SHP77 treated with DMSO at 0.1 percent for 48 hours (cell line): ENCODE measurements at places on chromosomes 2 and 18.

GRCh38 chr2:216147172-216148131, 38.3 kb downstream of the XRCC5 start:
- DNase-seq = no peak

- DNase-seq = no peak
Measured at GRCh38 chr2:23495661-23496114, 110.7 kb downstream of the KLHL29 start.

GRCh38 chr18:50518787-50519546, 40.9 kb upstream of the MAPK4 start:
- no peak for DNase-seq

DNA sequence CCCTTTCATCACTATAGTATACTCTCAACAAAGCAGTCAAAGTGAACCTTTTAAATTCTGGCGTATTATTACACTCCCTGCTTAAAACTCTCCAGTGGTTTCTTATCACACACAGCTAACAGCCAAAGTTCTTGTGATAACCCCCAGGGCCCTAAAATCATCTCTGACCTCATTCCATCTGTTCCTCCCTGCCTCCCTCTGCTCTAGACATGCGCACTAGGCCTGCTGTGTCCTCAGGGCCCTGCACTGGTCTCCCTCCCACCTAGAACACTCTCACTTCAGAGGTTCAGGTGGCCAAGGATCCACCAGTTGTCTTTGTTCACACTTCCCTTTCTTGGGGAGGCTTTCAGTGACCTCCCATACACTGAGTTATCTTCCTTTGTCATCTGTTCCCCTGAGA, 603.4 kb downstream of the DSC3 start:
- DNase-seq = no peak

DNA sequence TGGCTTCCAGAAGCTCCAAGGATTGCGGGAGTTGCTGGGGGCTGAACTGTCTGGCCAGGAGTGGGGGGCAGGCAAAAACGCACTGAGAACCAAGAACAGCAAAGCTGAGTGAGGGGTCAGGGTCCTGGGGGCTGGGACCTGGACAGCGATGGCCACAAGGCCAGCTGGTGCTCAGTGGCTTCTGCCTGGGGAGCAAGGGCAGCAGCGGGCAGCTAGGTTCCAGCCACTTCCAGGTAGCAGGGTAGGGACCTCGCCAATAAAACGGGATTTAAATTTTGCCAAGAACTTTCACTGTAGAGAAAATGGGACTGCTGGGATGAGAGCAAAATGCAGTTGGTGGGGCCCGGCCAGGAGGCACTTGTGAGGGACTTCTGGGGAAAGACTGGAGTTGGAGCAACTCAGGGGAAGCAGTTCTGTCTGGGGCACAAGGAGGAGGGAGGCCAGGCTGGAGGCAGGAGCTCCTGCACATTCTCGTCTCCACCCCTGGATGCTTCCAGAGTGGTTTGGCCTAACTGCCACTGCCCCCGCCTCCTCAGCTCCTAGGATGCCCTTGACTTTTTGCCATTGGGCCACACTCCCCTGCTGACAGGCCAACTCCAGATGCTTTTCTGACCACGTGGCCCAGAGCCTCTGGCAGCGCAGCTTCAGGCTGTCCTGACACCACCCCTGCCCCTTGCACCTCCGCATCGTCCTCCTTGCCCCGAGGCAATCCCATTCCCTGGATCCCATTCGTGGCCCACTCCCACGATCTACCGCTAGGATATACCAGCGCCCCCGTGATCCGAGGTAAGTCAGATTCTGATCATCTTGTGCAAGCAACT, 5.5 kb upstream of the CCDC74A start:
- no peak for DNase-seq

GRCh38 chr2:36357847-36358659, 2.5 kb downstream of the CRIM1 start:
- no peak for DNase-seq

DNA sequence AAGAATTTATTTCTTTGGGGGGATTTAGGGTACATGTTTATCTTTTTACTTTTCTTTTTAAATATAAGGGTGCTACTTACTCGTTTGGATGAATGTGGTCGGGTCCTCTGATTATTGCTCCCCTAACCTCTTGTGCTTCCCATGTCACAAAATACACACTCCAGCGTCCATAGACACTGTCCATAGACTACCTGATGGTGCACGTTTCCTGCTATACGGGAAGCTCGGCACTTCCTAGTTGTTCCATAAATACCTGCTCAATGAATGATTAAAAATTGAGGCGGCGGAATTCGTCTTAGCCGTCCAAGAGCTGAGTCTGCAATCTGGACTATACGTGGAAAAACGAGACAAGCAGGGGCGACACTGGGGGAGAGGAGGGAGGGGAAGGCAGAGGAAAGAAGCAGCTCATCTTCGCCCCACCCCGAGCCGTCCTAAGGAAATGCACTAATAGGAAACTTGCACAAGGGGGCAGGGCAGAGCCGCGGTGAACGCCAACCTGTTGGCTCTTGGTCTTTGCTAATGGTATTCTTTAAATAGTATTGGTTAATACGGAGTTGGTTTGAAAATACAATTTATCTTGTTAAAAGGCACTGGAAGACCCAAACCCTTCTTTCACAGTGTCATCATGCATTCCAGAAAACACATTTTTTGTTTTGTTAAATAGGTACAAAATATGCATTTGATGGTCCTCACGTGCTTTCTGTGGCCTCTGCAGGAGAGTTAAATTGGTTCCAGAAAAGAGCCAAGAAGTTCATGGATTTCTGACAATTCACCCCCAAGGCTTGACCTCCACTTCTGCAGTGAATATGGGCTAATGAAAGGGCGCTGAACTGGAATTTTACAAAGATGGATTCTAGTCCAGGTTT, 73.0 kb upstream of the KCTD1 start:
- DNase-seq = no peak

DNA sequence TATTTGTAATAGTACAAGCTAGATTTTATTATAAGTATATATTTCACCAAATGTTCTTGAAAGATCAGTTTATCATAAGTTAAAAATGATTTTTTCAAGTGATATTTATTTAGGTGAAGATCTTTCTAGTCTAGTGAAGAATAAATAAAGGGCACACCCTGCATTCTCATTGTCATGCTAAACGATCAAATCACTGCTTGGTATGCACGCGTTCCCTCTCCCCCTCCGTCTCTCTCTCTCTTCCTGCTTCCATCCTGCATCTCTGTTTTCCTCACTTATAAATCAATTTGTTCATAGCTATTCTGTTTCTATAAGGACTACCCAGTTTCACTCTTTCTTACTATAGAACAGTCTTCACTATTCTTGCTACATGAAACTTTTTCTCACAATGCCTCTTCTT, 1067.4 kb downstream of the LRP1B start:
- DNase-seq = no peak

DNA sequence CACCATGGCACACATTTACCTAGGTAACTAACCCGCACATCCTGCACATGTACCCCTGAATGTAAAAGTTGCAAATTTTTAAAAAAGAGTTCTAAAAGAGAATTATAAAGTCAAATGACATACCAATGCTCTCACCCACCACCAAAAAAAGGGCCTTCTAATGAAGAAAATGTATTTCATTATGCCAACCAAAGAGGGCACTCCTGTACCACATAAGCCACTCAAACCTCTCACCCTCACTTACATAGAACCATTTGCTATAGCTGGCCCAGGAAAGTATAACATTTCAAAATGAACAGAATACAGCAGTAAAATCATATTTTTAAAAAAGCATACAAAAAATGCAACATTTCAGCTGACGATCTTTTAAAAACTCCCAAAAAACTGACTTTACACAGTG, 241.5 kb upstream of the PKDCC start:
- no peak for DNase-seq

DNA sequence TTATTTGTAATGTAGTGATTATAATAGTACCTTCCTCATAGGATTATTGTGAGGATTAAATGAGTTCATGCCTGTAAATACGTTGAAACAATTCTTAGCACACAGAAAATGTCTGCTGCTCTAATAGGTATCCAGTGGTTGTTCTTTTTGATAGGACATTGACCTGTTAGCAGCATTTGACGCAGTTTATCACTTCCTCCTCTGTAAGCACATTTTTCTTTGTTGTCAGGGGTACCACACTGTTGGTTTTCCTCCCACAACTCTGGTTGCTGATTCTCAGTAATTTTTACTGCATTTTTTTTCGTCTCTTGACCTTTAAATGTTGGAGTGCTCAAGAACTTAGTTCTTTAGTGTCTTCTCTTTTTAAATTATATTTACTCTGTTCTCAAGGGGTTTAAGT, 15.4 kb downstream of the PPM1B start:
- DNase-seq = no peak

DNA sequence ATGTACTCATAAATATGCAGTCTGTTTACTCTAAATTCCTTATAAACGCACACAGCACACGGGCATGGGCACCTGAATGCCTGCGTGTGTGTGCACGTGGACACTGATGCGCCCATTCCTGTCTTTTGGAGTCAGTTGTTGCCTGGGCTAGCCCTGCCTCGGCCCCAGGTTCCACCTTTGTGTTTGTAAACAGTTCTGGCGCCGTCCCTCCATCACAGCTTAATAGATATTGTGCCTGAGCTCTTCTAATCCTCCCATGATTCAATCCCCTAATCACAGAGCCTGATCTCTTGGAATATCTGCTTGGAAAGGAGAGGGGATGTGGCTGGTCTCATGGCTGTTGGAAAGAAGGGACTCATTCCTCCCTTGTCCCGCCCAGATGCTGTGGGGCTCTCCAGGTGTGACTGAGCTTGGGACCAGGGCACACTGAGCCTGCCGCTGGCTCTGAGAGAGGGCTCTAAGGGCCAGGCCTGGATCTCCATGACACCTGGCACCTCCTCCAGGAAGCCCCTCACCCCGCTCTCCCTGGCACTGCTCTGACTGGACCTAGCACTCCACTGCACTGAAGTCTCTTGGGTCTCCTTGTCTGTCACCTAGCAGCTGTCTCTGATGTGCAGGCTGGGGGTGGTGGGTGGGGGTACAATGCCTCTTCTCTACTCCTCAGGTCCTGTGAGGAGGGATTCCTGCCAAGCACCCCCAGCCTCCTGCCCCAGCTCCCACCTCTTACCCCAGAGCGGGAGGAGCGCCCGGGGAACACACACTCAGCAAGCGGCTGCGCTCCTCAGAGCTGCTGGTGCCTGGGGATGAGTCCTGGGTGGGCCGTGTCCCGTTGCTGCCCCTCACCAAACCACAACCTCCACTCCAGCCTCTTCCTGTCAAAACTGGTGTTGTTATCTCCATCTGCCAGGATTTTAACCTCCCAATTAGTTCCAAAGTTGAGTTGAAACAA, 181.3 kb downstream of the INHBB start:
- DNase-seq = no peak

- no peak for DNase-seq
Measured at GRCh38 chr2:80311304-80311703, 6.8 kb upstream of the LRRTM1 start.

- no peak for DNase-seq
Measured at GRCh38 chr18:26863921-26864497, 1.5 kb downstream of the AQP4 start.

DNA sequence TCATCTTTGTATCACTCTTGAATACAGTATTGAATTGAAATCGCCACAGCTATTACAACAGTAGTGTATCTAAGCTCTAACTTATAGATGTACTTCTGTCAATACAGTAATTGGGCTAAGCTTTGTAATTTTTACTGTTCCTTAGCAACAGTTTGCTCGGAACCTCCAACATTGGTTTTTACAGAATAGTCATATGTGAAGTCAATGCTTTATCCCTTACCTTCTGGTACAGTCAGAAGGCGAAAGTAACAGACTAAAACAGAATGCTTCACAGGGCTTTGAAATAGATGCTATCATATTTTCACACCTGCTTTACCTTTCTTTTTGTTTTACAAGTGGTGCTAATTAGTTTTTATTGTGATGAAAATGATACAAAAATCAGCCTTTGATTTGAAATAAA, 46.9 kb upstream of the CYP20A1 start:
- no peak for DNase-seq

DNA sequence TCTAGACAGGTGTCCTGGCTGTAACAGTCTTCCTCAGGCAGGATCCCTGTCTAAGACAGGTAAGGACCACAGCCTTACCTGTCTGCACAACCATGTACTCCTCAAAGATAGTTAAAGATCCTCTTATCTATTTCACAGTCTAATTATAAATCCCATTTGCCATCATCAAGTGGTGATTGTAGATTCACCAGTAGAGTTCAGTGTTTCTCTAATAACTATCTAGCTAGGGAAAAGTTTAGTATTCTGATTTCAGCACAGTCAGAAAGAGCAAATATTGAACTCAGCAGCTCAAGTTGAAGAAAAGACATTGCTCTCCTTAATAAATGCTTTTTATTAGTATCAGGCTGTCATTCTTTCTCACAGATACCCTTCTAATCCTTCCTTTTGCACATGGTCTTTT, 1305.5 kb upstream of the NXPH2 start:
- no peak for DNase-seq

DNA sequence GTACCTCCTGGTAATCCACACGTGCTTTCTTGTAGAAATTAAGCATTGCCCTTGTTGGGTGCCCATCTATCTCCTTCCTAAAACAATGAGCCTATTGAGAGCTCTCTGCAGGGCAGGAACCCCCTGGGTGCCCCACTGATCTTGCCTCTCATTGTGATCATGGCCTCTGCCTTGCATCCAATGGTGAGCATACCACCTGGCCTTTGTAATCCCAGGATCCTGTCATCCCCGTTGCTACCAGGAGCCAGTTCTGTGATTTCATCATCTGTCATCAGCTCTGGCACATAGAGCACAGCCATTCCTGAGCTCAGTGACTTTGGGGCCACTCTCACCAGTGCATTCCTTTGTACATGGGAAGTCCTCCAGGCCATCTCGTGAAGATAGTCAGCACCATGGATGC, 381.0 kb upstream of the ID2 start:
- no peak for DNase-seq

- DNase-seq = no peak
Measured at GRCh38 chr2:149586063-149586462, 1.5 kb downstream of the MMADHC start.

- no peak for DNase-seq
Measured at GRCh38 chr18:46622451-46622850, 34.6 kb downstream of the LOXHD1 start.

- DNase-seq = no peak
Measured at GRCh38 chr2:14996351-14997014, 364.0 kb downstream of the LRATD1 start.

GRCh38 chr2:74212702-74213410, 14.4 kb downstream of the MTHFD2 start:
- no peak for DNase-seq

DNA sequence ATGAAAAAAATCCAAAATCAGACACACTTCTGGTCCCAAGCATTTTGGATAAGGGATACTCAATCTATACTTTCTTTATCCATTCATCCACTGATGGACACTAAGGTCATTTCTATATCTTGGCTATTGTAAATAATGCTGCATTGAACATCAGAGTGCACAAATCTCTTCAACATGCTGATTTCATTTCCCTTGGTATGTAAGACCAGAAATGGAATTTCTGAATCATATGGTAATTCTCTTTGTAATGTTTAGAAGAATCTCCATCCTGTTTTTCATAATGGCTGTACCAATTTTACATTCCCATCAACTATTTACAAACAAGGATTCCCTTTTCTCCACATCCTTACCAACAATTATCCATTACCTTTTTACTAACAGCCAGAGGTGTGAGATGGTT, 33.7 kb upstream of the MCM6 start:
- no peak for DNase-seq

GRCh38 chr18:14924226-14924625, 176.3 kb downstream of the ANKRD30B start:
- no peak for DNase-seq
